ENCODE measurements at places on chromosomes 7 and 10. TPM values are rescaled to one million over a fixed set of nuclear protein-coding genes. Genes with fewer than 3 reads are reported as not detected.

- DNase-seq, result no peak
- no peaks in the 10 kb centered on the region for H3K4me1 ChIP-seq
- H3K27me3 ChIP-seq, result no peaks in the 10 kb centered on the region
- no peak overlapping the region for H3K27ac ChIP-seq
- H3K4me3 ChIP-seq, result no peak overlapping the region
Measured at GRCh38 chr10:47418321-47418720, 34.2 kb upstream of the ZNF488 start.

DNA sequence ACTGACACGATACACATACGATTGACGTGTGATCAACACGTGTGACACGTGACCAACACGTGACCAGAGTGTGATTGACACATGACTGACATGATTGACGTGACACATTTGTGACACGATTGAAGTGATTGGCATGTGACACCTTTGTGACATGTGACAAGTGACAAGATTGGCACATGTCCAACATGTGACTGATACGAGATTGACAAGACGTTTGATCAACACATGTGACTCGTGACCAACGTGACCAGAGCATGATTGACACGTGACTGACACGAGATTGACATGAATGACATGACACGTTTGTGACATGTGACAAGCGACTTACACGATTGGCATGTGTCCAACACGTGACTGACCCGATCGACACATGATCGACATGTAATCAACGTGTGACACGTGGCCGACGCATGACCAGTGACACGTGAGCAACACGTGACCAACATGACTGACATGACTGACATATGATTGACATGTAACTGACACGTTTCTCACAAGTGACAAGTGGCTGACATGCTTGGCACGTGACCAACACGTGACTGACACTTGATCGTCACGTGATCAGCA, 22.0 kb downstream of the CRPPA start:
- no peak overlapping the region for H3K4me3 ChIP-seq
- no peaks in the 10 kb centered on the region for H3K4me1 ChIP-seq
- DNase-seq, result no peak
- H3K27ac ChIP-seq, result no peak overlapping the region
- peaks cover 12% of the 10 kb centered on the region for H3K36me3 ChIP-seq
- H3K27me3 ChIP-seq, result no peaks in the 10 kb centered on the region

The PPP1R9A gene
- total RNA-seq, result 31.8 TPM

GRCh38 chr10:108465871-108466641, 1301.5 kb upstream of the SORCS1 start:
- no peaks in the 10 kb centered on the region for H3K36me3 ChIP-seq
- no peaks in the 10 kb centered on the region for H3K4me1 ChIP-seq
- H3K27me3 ChIP-seq, result peaks cover 37% of the 10 kb centered on the region
- DNase-seq, result peak; percentile 78
- no peak overlapping the region for H3K27ac ChIP-seq

The ASB10 gene
- not detected for total RNA-seq

DNA sequence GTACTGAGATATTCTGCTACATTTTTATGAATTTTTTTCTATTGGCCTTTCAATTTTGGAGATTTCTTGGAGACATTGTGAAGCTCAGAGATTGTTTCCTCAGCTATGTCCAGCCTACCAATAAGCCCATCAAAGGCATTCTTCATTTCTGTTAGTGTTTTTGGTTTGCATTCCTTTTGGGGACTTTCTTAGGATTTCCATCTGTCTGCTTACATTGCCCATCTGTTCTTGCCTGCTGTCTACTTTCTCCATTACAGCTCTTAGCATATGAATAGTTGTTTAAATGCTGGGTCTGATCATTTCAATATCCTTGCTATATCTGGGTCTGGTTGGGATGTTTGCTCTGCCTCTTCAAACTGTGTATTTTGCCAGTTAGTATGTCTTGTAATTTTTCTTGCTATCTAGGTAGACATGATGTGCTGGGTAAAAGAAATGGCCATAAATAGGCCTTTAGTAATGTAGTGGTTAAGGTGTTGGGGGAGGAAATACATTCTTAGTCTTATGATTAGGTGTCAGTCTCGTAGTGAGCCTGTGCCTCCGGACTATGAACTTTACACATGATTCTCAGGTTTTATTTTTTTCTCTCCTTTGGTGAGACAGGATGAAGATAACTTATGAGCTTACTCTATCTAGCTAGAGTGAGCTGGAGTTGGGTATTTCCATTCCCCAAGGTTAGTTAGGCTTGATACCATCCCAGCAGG, 32.6 kb upstream of the NME8 start:
- H3K27ac ChIP-seq, result no peak overlapping the region
- no peaks in the 10 kb centered on the region for H3K36me3 ChIP-seq
- H3K4me3 ChIP-seq, result no peak overlapping the region
- no peak for DNase-seq

The TSPAN33 gene
- total RNA-seq, result 46.8 TPM

GRCh38 chr7:141151746-141152145, 77.9 kb downstream of the TMEM178B start:
- no peaks in the 10 kb centered on the region for H3K36me3 ChIP-seq
- no peak overlapping the region for H3K27ac ChIP-seq
- DNase-seq, result no peak
- no peaks in the 10 kb centered on the region for H3K27me3 ChIP-seq
- H3K4me3 ChIP-seq, result no peak overlapping the region

GRCh38 chr10:61877887-61878739, 23.4 kb upstream of the ARID5B start:
- H3K36me3 ChIP-seq, result no peaks in the 10 kb centered on the region
- no peaks in the 10 kb centered on the region for H3K27me3 ChIP-seq
- H3K4me1 ChIP-seq, result no peaks in the 10 kb centered on the region
- H3K4me3 ChIP-seq, result no peak overlapping the region

DNA sequence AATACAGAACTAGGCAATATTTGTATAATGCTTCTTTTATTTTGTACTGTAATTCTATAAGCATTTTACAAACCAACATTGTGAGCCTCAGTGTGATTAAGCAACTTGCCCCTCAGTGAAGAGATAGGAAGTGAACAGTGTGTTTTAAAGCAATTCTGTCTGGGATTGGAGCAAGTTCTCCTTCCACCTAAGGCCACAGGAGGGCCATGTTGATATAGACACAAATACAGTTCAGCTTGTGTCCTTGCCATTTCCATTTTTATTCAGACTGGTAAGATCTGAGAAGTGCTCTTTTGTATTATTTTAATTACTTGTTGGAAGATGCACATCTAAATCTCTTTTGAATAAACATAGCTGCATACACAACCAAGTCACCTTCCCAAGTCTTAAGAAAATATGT, 416.3 kb upstream of the COBL start:
- H3K36me3 ChIP-seq, result peaks cover 5% of the 10 kb centered on the region
- DNase-seq, result no peak
- no peak overlapping the region for H3K27ac ChIP-seq
- no peak overlapping the region for H3K4me3 ChIP-seq
- peaks cover 61% of the 10 kb centered on the region for H3K27me3 ChIP-seq

- H3K4me1 ChIP-seq, result peaks cover 59% of the 10 kb centered on the region
- peak overlapping the region; percentile 78 for H3K4me3 ChIP-seq
- peak; percentile 72 for DNase-seq
- peaks cover 14% of the 10 kb centered on the region for H3K27me3 ChIP-seq
Measured at GRCh38 chr7:70698219-70698832, 433.6 kb upstream of the GALNT17 start.

DNA sequence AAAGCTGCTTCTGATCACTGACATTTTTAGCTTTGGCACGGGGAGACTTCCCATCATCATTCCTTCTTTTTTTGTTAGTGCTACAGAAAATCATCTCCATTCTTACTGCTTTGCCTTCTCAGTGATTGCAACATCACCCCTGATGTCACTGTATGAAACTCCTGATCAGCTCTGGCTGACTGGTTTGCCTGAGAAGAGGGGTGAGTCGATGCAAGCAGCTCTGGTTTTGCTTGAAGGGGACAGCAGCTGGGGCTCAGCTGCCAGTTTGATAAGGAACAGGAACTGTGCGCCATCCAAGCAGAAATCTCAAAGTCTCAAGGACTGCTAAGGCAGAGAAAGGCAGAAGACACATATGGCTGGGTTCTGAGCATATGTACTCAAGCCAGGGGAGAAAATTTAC, 808.5 kb upstream of the CELF2 start:
- no peaks in the 10 kb centered on the region for H3K27me3 ChIP-seq
- H3K4me3 ChIP-seq, result no peak overlapping the region
- DNase-seq, result no peak
- H3K27ac ChIP-seq, result no peak overlapping the region
- peaks cover 11% of the 10 kb centered on the region for H3K36me3 ChIP-seq
- H3K4me1 ChIP-seq, result no peaks in the 10 kb centered on the region

The CRHR2 gene
- 0.23 TPM for total RNA-seq

- no peaks in the 10 kb centered on the region for H3K27me3 ChIP-seq
- H3K4me3 ChIP-seq, result no peak overlapping the region
- peaks cover 4% of the 10 kb centered on the region for H3K4me1 ChIP-seq
- no peaks in the 10 kb centered on the region for H3K36me3 ChIP-seq
- peak; percentile 62 for DNase-seq
Measured at GRCh38 chr10:122062831-122063674, 74.1 kb downstream of the TACC2 start.

GRCh38 chr10:20944789-20945502, 47.8 kb upstream of the NEBL start:
- H3K27ac ChIP-seq, result no peak overlapping the region
- H3K4me1 ChIP-seq, result peaks cover 21% of the 10 kb centered on the region
- no peak overlapping the region for H3K4me3 ChIP-seq

- no peak overlapping the region for H3K4me3 ChIP-seq
- H3K27me3 ChIP-seq, result no peaks in the 10 kb centered on the region
- peaks cover 14% of the 10 kb centered on the region for H3K36me3 ChIP-seq
- peaks cover 20% of the 10 kb centered on the region for H3K4me1 ChIP-seq
- H3K27ac ChIP-seq, result peak overlapping the region; percentile 68
- DNase-seq, result no peak
Measured at GRCh38 chr7:157412021-157412443, 75.2 kb downstream of the DNAJB6 start.

- peak; percentile 70 for DNase-seq
- H3K27me3 ChIP-seq, result peaks cover 42% of the 10 kb centered on the region
- H3K27ac ChIP-seq, result no peak overlapping the region
- H3K36me3 ChIP-seq, result peaks cover 4% of the 10 kb centered on the region
Measured at GRCh38 chr10:132306864-132307751, 642 bp downstream of the STK32C start.

GRCh38 chr7:98641646-98642500, 24.8 kb downstream of the NPTX2 start:
- H3K4me3 ChIP-seq, result no peak overlapping the region
- DNase-seq, result peak; percentile 50
- no peaks in the 10 kb centered on the region for H3K36me3 ChIP-seq
- H3K27me3 ChIP-seq, result no peaks in the 10 kb centered on the region
- no peaks in the 10 kb centered on the region for H3K4me1 ChIP-seq

DNA sequence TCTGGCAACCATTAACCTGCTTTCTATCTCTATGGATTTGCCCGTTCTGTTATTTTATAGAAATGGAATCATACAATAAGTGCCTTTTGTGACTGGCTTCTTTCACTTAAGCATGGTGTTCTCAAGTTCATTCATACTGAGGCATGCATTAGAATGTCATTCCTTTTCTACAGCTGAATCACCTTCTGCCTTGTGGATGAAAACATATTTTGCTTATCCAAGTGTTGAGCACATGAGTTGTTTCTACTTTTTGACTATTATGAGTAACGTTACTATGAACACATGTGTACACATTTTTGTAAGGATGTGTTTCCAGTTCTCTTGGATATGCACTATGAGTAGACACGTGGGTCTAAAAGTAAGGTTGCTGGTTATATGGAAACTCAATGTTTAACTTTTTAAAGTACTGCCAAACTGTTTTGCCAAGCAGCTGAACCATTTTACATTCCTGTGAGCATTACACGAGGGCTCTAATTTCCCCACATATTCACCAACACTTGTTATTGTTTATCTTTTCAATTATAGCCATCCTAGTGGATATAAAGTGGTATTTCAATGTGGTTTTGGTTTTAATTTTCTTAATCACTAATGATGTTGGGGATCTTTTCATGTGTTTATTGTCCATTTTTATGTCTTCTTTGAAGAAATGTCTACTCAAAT, 241.3 kb downstream of the FANK1 start:
- no peaks in the 10 kb centered on the region for H3K36me3 ChIP-seq
- H3K4me3 ChIP-seq, result no peak overlapping the region
- H3K27me3 ChIP-seq, result no peaks in the 10 kb centered on the region
- peaks cover 13% of the 10 kb centered on the region for H3K4me1 ChIP-seq

DNA sequence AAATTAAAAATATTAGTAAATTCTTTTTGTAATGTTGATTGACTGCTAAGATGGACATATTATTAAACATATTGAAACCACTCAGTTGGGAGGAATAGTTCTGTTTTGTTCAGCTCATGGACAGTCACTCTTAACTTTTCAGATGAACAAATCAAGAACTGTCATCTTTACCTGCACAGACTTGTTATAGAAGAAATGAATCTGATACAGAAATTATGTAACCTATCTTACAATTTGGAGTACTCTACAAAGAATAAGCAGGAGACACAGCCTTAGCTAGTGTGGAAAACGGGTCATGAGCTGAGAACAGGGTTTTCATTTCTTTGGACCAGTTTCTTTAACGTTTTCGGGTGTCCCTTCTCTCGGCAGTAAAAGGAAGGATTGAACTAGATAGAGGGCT, 1.2 kb upstream of the ANLN start:
- DNase-seq, result no peak
- no peak overlapping the region for H3K4me3 ChIP-seq
- no peaks in the 10 kb centered on the region for H3K36me3 ChIP-seq
- peak overlapping the region; percentile 79 for H3K27ac ChIP-seq
- peaks cover 22% of the 10 kb centered on the region for H3K4me1 ChIP-seq

GRCh38 chr10:116272440-116273283, at the start of gene GFRA1:
GFRA1 (minus strand) TSS chr10:116273206; CDS start chr10:116272029, 1,177 bp downstream.
- H3K36me3 ChIP-seq, result no peaks in the 10 kb centered on the region
- H3K4me1 ChIP-seq, result peaks cover 5% of the 10 kb centered on the region

The RAB19 gene
- total RNA-seq, result 15.0 TPM

DNA sequence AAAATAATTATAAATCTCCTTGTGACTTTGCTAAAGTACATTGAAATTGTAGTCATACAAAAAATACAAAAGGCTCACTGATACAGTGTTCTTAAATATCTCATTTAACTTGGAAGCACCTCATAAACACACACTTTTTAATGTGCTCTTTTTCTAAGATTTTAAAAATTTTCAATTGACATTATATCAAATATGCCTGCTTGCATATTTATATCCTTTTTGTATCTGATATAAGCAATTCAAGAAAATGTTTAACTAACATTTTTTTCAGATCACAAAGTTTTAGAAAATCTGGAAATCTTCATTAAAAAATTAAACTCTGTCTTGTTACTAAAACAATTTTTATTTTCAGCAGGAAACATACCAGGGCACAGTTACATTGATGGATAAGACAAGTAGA, 661.5 kb downstream of the REEP3 start:
- H3K27me3 ChIP-seq, result no peaks in the 10 kb centered on the region
- H3K4me1 ChIP-seq, result no peaks in the 10 kb centered on the region
- DNase-seq, result no peak
- no peak overlapping the region for H3K4me3 ChIP-seq
- H3K36me3 ChIP-seq, result no peaks in the 10 kb centered on the region

DNA sequence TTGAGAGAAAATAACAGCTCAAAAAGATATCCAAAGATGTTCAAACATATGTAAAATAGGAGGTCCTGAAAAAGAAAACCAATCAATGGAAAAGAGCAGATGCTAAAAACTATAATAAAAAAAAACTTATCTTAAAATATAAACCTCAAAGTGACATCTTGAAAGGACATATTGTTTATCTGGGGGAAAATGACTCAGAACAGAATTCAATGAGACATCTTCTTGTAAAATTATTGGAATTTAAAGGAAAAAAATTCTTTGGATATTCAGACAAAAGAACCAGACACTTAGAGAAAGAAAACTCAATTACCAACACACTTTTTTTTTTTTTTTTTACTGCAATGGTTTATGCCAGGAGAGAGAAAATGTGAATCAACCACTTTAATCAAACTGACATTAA, 58.9 kb downstream of the NAMPT start:
- no peaks in the 10 kb centered on the region for H3K27me3 ChIP-seq
- H3K36me3 ChIP-seq, result no peaks in the 10 kb centered on the region
- no peaks in the 10 kb centered on the region for H3K4me1 ChIP-seq
- no peak for DNase-seq
- H3K27ac ChIP-seq, result no peak overlapping the region

The HOXA6 gene
- not detected for total RNA-seq

The CCM2 gene
- 37.0 TPM for total RNA-seq

All from GM23338 (cell line).